ENCODE measurements at places on chromosomes 11 and 22.

- no peak for DNase-seq
These were observed 11.4 kb upstream of the WNT11 start for GRCh38 chr11:76217653-76218160.

DNA sequence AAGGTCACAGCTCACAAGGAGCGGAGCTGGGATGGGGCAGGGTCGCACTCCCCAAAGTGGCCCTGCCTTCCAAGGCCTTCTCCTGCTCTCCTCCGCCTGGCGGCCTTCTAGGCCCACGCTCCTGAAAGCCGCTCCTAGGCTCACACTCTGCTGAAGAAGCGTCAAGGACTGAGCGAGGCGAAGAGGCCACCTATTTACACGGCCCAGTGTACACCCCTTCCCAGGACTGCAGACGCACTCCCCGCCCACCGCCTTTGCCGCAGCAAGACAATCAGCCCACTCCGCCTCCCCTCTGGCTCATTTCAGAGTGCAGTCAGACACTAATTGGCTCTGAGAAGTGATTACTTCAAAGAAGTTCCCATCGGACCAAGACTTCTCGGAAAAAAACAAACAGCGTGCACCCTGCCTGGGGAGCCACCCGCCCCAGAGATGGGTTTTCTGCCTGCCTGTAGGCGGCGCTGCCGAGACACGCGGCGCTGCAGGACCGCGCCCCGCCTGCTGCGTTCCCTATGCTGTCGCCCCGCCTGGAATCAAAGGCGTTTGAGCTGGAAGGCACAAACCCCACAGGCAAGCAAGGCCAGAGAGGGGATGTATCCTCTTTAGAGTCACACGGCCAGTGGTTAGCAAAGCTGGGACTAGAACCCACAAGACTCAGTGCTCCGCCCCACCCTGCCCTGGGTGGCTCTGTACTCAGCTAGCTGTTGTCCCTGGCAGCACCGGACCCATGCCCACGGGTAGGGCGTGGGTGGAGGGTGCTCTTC, 414.8 kb downstream of the BUD13 start:
- peak; percentile 37 for DNase-seq

- DNase-seq = no peak
These were observed 129.7 kb downstream of the ST3GAL4 start for GRCh38 chr11:126485021-126485792.

DNA sequence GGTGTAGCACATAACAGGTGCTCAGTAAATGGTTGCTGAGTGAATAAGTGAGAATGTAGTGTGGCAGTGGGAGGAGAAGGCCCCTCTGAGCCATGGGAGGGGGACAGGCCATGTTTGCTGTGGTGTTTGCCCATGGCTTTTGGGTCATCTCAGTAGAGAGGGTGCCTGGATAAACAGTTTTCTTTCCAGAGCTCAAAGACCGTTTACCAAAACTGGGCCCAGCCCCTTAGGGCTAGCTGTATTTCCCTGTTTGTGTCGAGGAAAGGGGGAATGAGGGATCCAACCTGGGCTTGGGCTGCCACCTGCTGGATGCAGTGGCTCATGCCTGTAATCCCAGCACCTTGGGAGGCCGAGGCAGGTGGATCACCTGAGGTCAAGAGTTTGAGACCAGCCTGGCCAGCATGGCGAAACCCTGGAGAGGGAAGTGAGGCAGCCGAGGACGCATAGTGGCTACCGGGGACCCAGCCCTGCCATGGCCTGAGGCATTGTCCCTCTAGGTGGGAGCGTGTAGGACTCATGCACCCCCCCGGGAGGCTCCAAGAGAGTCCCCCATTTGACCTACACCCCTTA, 8.7 kb upstream of the LTO1 start:
- no peak for DNase-seq

- DNase-seq = no peak
These were observed 62.7 kb downstream of the TSPAN18 start for GRCh38 chr11:44789496-44789895.

GRCh38 chr22:42292732-42293520, 22.5 kb upstream of the TCF20 start:
- no peak for DNase-seq

DNA sequence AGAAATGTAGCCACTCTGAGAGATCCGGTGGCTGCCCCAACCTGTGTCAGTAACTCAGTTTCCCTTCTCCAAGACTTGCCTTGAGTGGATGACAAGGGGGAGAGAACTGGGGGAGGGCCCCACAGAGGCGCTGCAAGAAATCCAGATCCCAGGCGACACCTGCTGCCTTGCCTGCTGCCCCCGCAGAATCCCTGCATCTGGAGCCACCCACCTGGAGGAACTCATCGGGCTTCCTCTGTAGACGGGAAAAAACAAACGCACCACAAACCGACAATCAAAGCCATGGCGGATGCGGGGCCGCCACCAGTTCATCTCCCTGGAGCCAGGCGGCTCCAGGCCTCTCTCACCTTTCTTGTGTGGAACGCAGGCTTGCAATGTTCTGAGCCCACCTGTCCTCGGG, 40.2 kb downstream of the MACROD1 start:
- DNase-seq = no peak

Data from HCT116 (cell line).